Hematopoietic multipotent progenitor cell treated with erythropoietin and hydrocortisone succinate and interleukin-3 and kit ligand, for 15 days (in vitro differentiated cells): ENCODE measurements at places on chromosomes 7 and 10.

DNA sequence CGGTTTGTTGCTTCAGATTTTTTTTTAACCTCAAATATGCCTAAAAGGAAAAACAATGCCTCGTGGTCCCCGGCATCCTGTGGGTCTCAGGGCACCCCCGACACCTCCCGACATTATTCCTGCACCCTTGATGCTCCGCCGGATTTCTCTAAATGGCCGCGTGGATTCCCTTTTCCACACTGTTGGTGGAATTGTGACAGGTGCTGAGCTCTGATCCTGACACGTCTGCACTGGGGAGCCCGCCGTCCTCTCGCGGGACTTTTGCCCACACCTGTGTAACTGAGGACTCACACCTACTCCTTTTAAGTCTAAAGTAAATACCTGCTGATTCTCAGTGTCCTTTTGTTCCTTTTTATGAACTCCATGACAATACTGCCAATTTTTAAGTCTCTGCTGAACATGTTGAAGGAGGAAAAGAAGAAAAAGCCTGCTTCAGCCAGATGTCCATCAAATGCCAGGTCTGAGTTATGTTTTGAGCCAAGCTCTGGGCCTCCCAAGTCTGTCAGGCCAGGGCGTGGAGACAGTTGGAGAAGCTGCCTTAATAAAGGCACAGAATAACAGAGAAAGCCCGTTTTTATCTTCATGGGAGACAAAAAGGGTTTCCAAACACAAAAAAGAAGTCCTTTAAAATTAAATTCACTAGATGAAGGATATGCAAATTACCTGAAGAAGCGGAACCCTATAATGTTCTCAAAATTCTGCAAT lies 568.2 kb downstream of the DNAJB6 start:
- no peak for DNase-seq

DNA sequence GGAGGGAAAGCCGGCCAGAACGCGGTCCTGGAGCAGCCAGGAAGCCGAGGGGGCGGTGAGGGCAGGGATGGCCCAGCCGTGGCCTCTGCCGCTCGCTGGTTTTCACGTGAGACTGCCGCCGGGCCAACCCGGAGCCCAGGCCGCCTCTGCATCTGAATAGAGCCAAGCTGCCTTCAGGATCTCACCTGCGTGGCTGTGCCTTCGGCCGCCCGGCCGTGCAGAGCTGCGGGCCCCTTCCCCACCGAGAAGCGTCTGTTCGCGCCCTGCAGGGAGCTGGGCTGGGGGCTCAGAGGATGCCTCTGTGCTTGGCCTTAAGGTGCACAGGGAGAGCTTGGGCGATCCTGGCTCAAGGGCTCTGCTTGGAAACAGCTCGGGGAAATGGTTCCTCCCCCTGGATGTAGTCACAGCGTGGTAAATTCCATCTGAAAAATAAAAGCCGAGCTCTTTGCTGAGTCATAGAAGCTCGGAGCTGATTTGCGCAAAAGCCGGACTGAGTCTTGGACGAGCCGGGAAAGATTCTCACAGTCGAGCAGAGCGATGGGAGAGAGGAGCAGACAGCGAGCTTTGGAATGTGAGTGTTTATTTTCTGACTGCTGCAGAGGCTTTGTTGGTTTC lies at the start of gene JAKMIP3:
Gene JAKMIP3 (plus strand): TSS at position 456 of the 615 bp plus-strand sequence. CDS start 38,863 bp downstream, outside the sequence.
- DNase-seq = no peak

GRCh38 chr7:79529881-79530235 lies 76.4 kb upstream of the MAGI2 start:
- no peak for DNase-seq

GRCh38 chr7:27248911-27249723 lies 6.5 kb downstream of the EVX1 start:
- no peak for DNase-seq

DNA sequence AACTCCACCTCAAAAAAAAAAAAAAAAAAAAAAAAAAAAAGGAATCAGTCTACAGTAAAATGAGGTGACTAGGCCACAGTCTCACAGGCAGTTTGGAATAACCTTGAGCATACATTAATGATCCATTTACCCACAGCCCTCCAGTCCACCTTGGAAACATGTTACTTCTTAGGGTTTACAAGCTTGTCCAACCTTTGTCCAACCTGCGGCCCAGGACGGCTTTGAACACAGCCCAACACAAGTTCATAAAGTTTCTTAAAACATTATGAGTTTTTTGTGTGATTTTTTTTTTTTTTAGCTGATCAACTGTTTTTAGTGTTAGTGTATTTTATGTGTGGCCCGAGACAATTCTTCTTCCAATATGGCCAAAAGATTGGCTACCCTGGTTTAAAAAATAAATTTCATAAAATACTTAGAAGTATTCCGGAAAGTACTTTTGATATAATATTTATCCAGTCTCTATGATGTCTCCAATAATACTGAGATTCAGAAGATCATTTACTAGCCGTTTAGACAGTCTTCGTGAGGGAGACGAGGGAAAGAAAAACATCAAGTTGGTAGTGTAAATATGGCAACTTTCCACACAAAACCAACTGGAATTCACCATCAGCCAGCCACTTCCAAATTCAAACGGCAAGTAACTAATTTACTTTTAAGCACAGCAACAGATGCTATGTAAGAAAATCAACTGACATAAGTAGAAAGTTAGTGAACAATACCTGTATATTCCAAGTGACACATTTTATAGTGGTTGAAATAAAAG lies 9.9 kb downstream of the BAZ1B start:
- DNase-seq = no peak

DNA sequence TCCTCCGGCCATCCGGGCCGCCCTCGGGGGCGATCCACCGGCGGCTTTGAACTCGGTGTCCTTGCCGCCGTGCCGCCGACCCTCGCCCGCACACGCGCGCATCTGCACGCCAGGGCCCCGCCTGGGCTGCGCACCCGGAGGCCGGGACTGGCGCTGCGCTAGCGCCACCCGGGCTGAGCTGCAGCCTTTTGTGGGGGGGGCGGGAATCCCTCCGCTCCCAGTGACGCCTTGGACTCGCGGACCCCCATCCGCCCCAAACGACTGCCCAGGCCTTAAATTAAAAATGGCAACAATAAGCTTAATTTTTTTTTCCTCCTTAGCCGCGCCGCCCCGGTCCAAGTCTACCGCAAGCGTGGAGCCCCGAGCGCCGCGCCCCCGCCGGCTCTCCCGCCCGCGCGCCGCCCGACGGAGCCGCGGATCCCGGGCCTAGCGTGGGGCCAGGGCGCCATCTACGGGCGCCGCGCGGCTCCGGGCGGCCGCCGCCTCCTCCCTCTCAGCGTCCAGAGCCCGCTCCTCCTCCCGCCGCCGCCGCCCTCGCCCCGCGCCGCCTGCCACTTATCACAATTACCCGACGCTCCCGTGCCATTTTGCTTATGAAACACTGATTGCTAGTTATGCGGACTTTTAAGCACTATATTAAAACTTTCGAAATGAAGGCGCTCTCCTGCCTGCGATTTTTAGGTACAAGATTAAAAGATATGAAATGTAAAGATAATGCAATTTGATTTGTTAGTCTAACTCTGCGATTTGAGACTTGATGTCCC lies 7.5 kb upstream of the EBF3 start:
- DNase-seq = no peak

DNA sequence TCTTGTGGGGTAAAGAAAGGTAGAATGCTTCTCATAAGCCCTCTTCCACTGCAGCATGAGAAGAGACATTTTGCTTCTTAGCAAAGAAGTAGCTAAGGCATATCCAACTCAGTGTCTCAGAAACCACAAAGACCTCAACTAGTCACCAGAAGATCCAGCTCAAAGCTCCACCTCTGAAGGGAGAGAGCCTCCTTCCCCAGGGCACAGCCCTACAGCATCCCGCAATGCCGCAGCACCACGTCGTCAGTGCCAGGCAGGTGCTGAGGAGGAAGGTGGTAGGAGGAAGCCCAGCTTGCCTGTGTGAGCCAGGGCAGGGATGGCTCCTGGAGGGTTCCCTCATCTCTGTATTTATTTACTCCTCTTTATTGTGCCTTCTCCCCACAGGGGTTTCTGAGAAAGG lies 385.6 kb upstream of the NPVF start:
- DNase-seq = no peak

DNA sequence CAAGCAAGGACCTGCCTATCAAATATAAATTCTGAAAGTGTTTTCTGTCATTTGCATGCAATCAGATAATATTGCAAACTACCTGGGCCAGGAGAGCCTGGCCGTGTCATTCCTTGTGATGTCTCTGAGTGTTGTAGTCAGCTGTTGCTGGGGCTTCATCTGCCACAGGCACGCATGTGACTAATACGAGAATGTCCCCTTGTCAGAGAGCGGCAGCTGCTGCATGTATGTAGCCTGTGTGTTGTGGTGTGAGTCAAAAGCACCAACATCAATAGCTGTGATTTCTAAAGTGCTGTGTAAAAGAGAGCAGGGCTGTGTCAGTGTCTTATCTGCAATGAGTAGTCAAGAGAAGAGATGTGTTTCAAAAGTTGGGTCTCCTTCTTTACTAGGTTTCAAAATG lies 155.4 kb downstream of the POU6F2 start:
- DNase-seq = no peak

DNA sequence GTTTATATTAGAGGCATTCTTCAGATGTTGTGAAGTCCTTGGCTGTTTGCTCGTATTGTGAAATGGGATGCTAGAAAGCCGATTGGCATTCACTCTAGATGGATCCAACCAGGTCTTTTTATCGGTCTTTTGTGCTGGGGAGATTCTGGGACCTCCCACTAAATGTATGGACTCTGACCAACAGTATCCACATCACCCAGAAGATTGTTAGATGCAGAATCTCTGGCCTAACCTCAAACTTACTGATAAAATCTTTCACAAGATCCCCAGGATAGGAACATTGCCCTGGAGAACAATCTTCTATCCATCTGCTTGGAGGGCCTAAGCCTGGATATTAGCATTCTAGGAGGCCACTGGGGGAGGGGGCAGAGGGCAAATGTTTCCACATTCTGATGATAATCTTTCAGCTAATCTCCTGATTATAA lies 160.9 kb downstream of the PLXDC2 start:
- DNase-seq = no peak

- no peak for DNase-seq
These were observed 45.1 kb upstream of the SMNDC1 start for GRCh38 chr10:110349831-110350230.

DNA sequence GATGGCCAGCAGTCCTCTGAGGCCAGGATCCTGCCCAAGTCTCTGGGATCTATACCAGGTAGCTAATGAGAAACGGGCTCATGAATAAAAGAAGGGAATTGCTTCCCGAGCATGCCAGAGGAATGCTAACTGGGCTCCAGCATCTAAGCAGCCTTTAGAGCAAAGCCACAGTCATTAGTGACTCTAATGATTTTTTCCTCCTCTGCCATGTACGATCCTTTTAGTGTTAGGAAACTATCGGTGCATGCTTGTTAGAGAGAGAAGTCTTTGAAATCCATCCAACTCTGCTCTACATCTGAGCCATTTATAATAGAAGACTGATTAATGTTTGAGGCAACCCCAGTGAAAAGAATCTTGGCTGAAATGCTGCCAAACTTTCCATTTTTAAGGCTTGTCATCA lies 124.9 kb upstream of the TCERG1L start:
- DNase-seq = no peak

GRCh38 chr7:118109607-118110006 lies 74.4 kb upstream of the LSM8 start:
- DNase-seq = no peak

DNA sequence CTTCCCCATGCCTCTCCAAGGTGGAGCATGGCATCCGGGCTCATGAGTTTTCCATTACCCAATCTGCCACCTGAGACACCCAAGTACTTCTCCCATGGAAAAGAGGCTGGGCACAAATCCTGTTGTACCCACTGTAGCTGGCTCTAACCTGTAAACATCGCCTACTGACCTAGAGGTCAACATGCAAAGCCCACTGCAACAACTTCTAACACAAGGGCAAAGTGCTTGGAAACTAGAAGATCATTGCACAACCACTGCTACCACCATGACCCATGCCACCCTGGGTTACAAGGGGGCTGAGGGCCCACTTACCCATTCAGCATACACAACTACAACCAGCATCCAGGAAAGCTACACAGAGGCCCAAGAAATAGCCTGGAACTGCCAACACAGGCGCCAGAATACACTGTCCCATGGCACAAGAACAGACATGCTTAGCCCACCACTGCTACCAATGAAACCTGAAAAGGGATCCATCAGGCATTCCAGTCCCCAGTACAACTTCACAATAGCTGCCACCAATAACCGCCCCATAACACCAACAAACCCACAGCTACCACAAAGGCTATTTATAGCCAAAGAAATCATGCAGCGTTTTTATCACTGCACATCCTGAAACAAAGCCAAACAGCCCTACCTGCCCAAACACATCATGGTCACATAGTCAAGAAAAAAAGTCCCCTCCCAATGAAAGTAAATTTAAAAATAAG lies 63.4 kb downstream of the RNF32 start:
- no peak for DNase-seq

- no peak for DNase-seq
These were observed 16.8 kb downstream of the SEMA3C start for GRCh38 chr7:80902019-80902418.

DNA sequence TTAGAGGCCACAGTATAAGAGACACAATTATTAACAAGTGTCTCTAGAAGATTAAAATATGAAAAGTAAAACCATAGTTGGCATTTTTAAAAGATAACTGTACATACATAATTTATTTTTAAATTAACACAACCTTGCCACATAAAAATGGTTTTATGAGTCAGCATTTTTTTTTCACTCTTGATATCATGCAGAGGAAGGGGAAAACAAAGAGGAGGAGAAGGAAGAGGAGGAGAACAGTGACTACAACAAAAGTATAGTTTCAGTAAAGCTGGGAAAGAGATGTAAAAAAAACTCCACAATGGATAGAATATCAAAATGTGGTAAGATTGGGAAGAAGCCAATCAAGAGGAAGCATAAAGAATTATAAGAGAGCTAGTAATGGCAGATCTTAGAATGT lies 34.0 kb downstream of the CH25H start:
- DNase-seq = no peak

- no peak for DNase-seq
These were observed 194.4 kb upstream of the TCF7L2 start for GRCh38 chr10:112755446-112756234.

GRCh38 chr10:110805292-110805691 lies 66.4 kb upstream of the PDCD4 start:
- DNase-seq = no peak
